ENCODE measurements at places on chromosomes 6 and 20.

GRCh38 chr20:34262488-34263288, 21.5 kb downstream of the ASIP start:
- no peak for DNase-seq

GRCh38 chr20:46151936-46152335, 33.8 kb downstream of the CD40 start:
- DNase-seq: no peak

DNA sequence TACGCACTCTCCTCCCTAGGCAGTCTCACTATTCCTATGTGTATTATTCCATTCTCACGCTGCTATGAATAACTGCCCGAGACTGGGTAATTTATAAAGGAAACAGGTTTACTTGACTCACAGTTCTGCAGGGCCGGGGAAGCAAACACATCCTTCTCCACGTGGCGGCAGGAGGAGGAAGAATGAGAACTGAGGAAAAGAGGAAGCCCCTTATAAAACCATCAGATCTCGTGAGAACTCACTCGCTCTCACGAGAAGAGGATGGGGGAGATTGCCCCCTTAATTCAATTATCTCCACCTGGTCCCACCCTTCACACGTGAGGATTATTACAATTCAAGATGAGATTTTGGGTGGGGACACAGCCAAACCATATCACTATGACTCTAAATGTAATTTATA, 61.9 kb downstream of the ECT2L start:
- no peak for DNase-seq

DNA sequence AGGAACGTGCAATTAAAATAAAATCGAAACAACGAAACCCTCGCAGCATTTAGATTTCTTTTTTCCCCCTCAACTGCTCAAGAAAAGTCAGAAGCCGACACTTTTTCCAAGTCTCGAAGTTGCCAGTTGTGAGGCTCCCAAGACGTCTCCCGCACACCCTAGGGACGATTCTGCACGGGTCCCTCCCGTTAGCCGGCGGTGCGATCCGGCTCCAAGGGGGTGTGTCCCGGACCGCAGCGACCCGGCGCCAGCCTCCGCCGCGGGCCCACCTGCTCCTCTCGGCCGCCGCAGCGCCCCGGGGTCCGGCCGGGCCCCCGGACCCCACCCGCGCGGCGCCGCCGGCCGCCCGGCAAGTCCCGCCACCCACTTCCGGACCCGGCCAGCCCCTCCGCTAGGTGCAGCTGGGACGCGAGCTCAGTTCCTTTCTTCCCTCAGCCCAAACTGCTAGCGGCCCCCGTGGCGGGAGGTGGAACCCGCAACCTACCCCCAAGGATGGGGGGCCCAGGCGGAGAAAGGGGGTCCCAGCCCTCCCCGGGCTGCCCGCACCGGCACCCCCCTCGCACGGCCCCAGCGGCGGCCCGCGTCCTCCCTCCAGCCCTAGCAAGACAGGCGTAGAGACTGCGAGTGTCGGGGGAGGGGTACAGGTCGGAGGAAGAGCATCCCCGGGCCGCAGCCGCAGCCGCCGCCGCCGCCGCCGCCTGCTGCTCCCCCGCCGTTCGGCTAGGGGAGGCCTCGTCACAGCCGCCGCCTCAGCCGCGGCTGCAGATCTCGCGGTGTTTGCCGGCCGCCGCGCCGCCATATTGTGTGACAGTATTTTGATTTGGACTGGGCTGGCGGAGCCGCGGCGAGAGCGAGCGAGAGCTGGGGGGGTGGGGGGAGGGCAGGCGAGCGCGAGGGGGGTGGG, 520 bp upstream of the TAB2 start:
- DNase-seq: peak; percentile 81

- DNase-seq: no peak
Measured at GRCh38 chr6:91013511-91013910, 426.6 kb upstream of the MAP3K7 start.

- no peak for DNase-seq
Measured at GRCh38 chr6:3128356-3129108, 10.0 kb downstream of the BPHL start.

GRCh38 chr6:362924-363249, 28.7 kb upstream of the IRF4 start:
- DNase-seq: no peak

DNA sequence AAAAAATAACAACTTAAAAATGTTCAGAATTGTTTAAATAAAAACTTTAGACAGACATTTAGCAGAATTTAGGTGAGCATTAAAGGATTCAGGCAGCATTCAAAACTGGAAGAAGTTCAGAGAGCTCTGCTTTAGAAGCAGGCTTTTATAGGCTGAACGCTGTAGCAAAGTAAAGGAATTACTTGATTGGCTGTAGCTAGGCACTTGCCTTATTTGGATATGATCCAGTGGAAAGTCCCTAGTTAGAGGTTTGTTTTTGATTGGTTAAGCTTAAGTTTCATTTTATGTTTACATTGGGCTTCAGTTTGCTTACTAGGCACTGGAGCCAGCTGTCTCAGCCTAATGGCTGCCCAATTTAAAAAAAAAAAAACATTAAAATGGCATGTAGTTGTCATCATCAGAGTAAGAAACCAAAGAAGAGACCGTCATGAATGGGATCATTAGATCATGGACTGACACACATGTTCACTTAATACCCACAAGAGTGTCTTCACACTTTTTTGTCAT, 65.1 kb downstream of the CBFA2T2 start:
- DNase-seq: no peak

DNA sequence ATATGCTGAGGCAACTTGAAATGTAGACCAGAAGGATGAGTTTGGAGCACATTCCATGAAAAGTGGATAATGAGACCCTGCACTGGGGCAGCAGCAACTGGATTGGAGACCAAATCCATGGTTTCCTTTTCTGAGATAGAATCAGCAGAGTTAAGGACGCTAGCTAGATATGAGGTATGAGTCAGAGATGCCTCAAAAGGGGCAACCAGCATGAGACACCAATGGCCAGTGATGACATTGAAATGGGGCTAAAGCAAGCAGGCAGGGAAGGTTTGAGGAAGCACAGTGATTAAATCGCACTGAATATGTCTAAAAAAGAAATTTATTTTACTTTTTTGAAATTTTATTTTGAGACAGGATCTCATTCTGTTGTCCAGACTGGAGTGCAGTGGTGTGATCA, 802.4 kb downstream of the TFAP2A start:
- DNase-seq: no peak

Measured in stimulated activated CD8-positive, alpha-beta memory T cell treated with anti-CD3 and anti-CD28 coated beads, Interleukin-12 subunit alpha, Interleukin-12 subunit beta, amount 100 ng/mL, for 4 hours (primary cell).